Activated T-helper 17 cell treated with anti-CD3 and anti-CD28 coated beads, Interleukin-2, amount 50 U/mL, for 72 hours (primary cell): ENCODE measurements at places on chromosomes 5 and 9.

DNA sequence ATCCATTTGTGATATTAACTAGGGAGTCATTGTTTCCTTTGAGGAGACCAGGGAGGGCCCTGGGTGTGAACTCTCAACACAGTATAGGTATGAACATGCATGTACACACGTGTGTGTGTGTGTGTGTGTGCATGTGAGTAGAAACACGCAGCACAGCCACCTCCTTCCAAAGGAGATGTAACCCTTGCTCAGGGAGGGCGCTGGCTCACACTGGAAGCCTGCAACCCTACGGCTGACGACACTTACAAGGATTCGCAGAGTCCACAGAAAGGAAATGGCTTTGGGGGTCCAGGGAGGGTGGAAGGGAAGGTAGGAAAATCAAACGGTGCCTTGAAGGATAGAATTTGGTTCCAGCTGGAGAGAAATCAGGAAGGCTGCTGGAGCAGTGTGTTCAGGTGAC is 21.9 kb downstream of the TRIP13 start:
- ATAC-seq, result no peak

DNA sequence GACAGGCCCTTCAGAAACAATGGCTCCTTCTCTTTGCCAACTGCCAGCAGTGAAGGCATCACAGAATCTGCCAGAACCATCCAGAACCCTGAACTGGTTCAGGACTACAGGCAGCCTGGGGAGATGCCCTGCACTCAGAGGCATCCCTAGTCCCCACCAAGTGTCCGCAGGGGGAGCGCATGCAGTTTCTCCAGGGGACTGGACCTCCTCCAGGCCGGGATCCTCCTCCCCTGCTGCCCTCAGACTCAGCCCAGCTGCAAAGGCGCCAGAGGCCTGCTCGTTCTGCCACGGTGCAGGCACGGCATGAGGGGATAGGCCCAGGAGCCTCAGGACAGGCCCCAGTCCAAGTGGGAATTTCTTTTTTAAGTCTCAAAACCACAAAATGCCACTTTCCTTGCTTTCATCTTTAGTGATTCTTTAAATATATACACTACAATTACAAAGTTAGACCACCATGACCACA is 72.0 kb downstream of the SEMA4D start:
- ATAC-seq, result peak; percentile 1

DNA sequence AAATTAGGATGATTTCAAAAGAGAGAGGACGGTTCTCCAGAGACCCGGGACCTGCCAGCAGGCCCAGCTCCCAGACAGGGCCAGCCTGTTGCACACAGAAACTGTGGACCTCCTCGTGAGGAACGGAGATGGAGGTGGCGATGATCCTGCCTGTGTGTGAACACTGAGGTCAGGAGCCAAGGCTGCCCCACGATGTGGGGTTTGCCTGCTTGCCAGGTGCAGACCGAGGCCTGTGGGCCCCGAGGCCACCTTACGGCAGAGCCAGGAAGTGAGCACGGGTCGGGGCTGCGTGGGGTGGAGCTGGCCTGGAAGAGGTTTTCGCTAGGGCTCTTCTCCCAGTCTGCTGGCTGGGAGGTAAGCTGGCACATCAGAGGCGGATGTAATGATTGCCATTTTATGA is 4.3 kb downstream of the FAM163B start:
- no peak for ATAC-seq

DNA sequence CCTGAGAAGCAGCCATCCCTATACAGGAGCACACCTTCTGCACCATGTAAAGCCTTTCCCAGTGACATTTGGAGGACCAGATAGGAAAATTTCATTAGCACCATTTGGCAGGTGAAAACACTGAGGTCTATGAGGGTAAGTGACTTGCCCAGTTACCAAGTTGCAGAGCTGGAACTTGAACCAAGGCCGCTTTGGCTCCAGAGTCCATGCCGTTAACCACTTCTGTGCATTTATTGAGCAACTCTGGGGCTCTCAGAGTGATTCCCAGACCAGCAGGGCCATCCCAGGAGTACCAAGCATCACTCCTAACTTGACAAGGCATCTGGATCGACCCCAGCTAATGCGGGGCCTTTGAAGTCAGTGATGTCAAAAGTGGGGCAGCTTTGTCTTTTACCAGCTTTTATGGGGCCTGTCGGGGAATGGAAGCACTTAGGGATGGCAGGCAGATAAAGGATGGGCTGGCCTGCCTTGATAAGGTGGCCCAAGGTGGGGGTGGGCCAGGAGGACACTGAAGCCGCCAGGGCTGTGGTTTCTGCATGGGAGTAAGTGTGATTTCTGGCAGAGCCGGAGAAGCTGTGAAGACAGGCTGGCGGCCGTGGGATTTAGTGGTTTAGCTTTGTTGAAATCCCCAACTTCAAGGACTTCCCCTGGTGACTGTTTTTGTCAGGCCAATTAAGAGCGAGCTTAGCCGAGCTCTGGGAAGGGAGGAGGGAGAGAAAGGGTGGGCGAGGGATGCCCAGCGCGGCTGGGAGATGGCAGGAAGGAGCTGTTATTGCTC is 127.3 kb downstream of the MACROH2A1 start:
- ATAC-seq, result no peak

DNA sequence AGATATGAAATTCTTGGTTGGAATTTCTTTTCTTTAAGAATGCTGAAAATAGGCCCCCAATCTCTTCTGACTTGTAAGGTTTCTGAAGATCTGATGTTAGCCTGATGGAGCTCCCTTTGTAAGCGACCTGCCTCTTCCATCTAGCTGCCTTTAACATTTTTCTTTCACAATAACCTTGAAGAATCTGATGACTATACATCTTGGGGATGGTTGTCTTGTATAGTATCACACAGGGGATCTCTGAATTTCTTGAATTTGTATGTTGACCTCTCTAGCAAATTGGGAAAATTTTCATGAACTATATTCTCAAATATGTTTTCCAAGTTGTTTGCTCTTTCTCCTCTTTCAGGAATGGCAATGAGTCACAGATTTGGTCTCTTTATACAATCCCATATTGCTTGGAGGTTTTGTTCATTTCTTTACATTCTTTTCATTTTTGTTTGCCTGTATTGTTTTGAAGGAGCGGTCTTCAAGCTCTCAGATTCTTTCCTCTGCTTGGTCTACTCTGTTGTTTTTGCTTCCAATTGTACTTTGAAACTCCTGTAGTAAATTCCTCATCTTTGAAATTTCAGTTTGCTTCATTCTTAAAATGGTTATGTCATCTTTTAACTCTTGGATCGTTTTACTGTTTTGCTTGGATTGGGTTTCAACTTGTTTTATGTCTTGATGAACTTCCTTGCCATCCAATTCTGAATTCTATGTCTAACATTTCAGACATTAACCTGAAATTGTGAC is 245.2 kb upstream of the TARS1 start:
- ATAC-seq, result no peak

DNA sequence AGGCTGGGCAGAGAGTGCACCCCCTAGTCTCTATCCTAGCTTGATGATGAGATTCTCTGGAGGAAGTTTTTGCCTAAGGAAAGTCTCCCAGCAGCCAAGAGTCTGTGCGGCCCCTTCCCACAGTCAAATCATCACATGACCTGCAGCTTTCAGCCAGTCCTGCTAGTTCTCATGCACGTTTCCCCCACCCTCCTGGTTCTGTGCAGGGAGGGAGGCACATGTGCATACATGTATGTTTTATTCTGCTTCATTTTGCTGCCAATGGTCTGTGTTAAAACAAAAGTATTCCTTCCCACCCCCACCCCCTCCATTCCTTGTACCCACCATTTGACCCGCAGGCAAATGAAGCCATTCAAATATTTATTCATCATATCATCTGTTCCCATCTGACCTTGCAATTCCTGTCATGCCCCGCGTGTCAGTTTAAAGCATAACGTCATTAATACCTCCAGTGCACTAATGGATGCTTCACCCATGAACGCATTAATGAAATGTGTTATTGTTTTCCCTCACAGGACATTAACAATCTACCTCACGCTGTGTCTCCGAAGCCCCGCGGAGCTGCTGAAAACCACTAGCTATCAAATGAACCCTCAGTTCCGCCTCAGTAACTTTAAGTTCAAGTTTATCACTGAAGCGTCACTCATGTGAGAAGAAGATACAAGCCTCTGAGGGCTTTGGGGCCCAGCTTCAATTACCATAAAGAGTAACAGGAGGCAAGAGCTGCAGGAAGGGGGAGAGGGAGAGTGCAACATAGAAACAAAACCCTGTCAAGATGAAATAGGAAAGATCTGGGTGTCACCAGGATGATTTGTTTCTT is 139.6 kb downstream of the RASEF start:
- ATAC-seq, result no peak

DNA sequence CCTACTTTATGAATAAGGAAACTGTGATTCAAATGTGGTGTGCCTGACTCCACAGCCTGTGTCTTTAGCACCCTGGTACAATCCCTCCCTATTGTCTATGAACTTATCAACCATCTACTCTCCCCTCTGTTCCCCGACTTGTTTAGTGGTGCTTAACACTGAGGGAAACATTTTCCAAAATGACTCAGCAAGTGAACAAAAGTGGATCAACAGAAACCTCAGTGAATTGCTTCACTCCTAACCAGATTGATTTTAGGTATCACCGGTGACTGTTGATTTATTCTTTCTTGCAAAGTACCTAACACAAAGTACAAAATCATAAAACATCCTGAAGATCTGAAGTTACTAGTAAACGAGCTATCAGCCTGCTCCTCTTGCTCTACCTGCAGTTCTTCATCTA is 42.1 kb upstream of the RAPGEF6 start:
- no peak for ATAC-seq

- no peak for ATAC-seq
These were observed 116.0 kb downstream of the VAV2 start for GRCh38 chr9:133876144-133876543.

DNA sequence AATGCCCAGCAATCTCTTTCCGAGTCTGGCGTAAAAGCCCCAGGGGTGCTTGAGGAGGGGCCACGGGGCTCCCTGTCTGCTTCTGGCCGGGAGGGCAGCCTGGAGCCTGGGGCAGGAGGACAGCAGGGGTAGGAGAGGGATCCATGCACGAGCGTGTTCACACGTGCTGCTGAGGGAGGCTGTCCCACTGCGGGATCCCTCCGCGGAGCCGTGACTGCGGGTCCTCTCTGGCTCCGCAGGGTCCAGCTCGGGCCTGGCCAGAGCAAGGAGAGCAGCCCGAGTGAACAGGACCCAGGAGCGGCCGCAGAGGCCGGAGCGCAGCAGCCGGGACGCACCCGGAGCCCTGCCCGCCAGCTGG is 78.4 kb downstream of the ZNF354C start:
- no peak for ATAC-seq

- no peak for ATAC-seq
These were observed 30.4 kb downstream of the CSF2 start for GRCh38 chr5:132103969-132104391.

- ATAC-seq, result no peak
These were observed 20.7 kb downstream of the COL5A1 start for GRCh38 chr9:134662143-134662876.

DNA sequence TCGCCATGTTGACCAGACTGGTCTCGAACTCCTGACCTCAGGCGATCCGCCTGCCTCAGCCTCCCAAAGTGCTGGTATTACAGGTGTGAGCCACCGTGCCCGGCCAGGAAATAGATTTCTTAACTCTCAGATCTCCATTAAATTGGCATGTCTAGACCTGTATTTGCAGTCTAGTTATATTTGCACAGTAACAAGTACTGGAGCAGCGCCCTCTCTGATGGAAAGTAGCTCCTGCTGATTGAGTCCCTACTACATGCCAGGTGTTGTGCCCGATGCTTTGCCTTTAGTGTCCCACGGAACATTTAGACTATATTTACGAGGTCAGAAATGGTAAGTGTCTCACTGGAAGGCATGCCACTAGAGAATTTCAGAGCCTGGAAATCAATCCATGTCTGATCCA is 15.8 kb upstream of the TMED9 start:
- ATAC-seq, result no peak

GRCh38 chr5:157342822-157343402 is 77.0 kb downstream of the CYFIP2 start:
- no peak for ATAC-seq

- peak; percentile 61 for ATAC-seq
These were observed at the start of gene GRK6 for GRCh38 chr5:177426566-177427210. Gene GRK6, plus strand, starts transcription at chr5:177426676. Its CDS starts 170 bp downstream, at chr5:177426846.

DNA sequence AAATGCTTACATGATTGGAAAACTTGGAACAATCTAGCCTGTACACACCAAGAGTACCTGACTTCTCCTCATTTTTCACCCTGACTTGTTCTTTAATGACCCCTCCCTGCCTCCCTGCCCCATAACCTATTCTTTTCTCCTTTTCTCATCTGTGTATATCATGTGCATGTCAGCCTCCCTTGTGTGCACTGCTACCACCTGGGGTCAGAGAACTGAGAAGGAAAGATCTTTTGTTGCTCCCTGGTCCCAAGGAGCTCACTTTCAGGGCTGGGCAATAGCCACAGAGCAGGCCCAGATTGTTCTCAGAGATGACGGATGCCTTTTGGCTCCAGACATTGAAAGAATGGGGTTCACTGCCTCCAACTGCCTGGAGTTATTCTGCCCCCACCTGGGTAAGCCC is 5.1 kb downstream of the MAP1B start:
- no peak for ATAC-seq
